Urinary bladder (tissue), 4 donors: ENCODE measurements at places on chromosomes 13 and 19. TPM values are rescaled to one million over a fixed set of nuclear protein-coding genes. Genes with fewer than 3 reads are reported as not detected.

PIH1D1 gene
- 49.6 TPM for total RNA-seq

ZNF625 gene
- 26.9 TPM for total RNA-seq

ZNF100 gene
- total RNA-seq = 24.0 TPM

RXFP2 gene
- not detected for total RNA-seq

GNG14 gene
- total RNA-seq = not detected

ZNF681 gene
- 9.7 TPM for total RNA-seq

ATP8B3 gene
- total RNA-seq = 1.4 TPM

GRIN2D gene
- total RNA-seq = 1.9 TPM

CD22 gene
- total RNA-seq = 8.8 TPM

PDS5B gene
- 158 TPM for total RNA-seq

CYP4F11 gene
- 1.0 TPM for total RNA-seq
